ENCODE measurements at places on chromosomes 3 and 15.

DNA sequence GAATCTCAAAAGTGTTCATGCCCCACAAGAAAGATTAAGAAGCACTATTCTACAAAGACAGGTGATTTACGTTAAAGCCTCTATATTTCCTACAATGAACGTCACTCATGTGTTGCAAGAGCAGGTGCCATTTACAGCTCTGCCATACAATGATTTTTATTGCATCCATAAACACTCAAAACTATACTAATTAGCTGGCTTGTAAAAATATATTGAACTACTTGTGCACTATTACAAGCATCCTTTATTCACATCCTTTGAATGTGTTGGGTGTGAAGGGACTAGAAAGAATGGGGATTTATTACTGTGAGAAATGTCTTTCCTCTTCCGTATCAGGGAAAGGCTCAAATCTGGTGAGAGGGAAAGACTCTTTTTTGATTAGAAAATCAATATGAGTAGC is 50.7 kb upstream of the C3orf49 start:
- DNase-seq = no peak

DNA sequence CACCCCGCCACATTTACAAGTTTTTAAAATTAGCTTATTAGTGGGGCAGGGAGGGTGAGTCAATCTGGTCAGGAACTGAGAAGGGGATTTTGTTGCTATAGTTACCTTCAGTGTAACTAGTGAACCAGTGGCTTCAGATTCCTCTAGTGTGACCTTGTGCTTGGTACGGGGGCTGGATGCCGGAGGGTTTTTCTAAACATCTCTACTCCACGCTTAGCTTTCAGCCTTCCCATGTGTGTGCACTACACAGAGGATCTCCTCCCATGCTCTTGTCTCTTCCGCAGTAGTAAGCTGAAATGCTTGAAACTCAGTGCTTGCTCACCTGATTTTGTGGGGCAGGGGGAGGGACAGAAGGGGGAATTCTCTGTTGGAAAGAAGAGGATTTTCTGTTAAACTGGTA is 67.9 kb upstream of the AKAP13 start:
- DNase-seq = peak; percentile 88

DNA sequence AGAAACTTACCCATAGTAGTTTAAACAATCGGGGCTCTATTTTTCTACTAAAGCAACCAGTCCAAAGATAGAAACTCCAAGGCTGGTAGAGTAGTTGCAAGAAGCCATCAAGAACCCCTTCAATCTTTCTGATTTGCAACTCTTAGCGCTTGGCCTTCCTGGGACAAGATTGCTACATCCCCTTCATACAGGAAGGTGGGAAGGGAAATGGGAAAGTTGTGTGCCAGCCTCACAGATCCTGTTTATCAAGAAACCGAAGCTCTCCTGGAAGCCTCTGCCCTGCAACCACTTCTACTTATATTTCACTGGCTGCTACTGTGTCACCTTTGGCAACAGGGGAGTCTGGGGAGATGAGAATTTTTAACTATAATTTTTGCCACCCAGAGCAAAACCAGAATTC is 46.2 kb downstream of the OSBPL10 start:
- DNase-seq = no peak

GRCh38 chr3:159818997-159819500 is 169.6 kb upstream of the IL12A start:
- no peak for DNase-seq

GRCh38 chr3:48299746-48300712 is 33.4 kb downstream of the SPINK8 start:
- DNase-seq = no peak

GRCh38 chr3:46705022-46705530 is 3.9 kb downstream of the TMIE start:
- peak; percentile 63 for DNase-seq

GRCh38 chr15:45795440-45796069 is 160.7 kb downstream of the SQOR start:
- DNase-seq = peak; percentile 63

GRCh38 chr3:167565489-167565888 is 88.3 kb downstream of the WDR49 start:
- DNase-seq = no peak

DNA sequence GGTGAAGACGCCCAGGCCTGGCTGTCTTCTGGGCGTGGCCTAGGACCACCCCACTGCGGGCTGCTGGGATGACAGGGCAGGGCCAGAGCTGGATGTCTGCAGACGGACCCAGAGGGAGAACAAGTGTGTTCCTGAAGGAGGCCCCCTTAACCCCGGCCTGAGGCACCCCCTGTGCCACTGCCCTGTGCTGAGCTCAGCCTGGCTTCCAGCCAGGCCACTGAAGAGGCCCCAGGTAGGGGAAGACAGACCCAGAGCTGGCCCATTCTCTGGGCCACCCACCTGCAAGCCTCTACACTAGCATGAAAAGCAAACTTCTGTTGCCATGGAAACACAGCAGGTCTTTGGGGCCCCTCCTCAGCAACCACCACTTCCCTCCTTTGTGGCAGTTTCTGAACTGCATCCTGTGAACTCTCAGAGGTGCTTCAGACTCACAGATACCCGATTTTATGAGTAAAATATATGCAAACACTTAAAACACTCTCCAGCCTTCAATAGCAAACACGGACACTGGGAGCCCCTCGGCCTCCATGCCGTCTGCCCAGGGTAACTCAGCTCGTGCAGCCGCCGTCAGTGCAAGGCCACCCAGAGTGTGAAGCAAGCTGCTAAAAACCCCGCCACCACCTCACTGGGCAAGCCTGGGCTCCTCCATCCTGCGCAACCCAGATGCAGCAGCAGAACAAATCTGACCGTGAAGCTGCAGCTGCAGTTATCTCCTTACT is 42.5 kb downstream of the CMTM6 start:
- DNase-seq = no peak

GRCh38 chr15:36885771-36886170 is 214.6 kb downstream of the MEIS2 start:
- DNase-seq = no peak

DNA sequence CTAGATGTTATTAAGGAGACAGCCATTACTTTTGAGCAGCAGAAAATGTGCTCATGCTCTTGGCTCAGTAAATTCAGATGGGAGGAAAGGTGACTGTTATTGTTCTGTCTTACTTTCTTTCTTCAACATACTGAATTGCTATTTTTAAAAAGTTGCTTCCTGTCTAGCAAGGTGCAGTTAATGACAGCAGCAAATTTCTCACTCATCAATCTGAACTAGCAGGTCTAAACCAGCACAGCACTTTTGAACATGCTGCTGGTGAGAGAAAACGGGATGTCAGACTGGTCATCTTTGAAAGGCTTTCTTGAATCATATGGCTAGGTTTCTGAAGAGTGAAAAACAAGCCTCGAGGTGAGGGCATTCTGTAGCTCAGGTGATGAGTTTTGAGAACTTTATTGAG is 384.7 kb downstream of the MFSD1 start:
- DNase-seq = no peak

GRCh38 chr3:9747267-9747666 is 2.5 kb upstream of the OGG1 start:
- DNase-seq = peak; percentile 60

All from M059J (cell line).